Activated gamma-delta T cell treated with Interleukin-2 at 50 U/mL for 16 hours (primary cell): ENCODE measurements at places on chromosomes 4 and X.
A peak's percentile ranks its signal among the peaks of the same experiment; 100 is the strongest.

GRCh38 chr4:151169900-151170299 lies 70.5 kb downstream of the RPS3A start:
- no peak for DNase-seq

DNA sequence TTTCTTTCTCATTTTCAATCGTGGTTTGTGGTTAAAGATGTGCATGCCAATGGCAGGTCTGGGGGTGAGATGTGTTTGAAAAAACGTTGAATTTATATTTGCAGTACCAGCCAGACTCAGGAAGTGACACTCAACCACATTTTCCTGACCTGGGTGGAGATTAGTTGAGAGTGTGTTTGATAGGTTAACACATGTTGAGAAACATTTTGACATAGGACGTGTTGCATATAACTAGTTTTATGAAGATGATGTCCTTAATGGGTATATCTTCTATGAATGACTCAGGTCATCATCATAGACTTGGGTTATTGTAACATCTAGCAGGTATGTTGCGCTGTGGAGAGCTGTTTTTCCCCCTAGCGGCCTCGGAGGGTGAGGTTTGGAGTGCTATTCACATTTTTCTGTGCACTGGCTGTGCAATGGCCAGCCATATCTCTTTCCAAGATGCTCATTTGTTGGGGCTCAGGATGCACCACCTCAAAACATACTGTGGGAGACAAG lies 21.7 kb upstream of the CD38 start:
- peak; percentile 66 for DNase-seq

DNA sequence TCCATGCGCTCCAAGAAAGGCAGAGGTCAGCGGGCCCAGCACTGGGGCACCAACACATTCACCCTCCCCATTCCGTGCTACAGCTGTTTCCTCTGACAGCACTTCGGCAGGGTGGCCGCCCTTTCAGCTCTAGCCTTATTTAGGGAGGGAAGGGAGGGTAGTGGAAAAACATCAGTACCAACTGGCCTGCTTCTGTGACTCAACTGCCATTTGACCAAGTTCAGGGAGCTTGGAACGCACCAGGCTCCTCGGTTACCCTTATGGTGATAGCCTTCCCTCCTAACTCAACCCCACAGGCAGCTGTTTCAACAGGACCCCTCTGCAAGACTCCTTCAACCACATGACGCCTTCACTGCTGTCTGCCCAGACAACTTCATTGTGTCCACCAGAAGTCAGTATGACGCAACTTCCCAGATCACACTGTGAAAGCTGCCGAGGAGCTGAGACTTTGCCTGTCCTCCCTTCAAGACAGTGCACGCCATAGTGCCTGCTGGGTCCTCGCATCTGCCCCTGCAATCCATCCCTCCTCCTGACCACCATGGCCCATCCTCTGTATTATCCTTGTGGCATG lies 132.2 kb downstream of the AFAP1 start:
- DNase-seq = no peak

GRCh38 chr4:108166441-108167315 lies 2.1 kb downstream of the LEF1 start:
- DNase-seq = peak; percentile 54

DNA sequence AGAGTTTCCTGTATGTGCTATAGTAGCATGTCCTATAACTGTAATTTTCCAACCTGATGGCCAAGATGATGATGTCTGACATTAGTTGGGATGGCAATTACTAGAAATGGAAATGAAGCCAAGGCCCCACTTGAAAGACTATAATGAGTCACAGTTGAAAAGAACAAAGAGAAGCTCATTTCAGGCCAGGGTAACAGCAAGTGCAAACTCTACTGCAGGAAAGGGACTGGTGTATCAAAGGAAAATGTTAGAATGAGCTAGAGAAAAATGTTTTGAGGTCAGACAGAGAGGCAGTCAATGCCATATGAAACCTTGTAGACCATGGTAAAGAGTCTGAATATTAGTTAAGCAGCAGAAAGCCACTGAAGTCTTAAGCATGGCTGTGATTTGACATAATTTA lies 146.2 kb upstream of the SH3RF1 start:
- DNase-seq = no peak

- no peak for DNase-seq
These were observed 1143.9 kb downstream of the STIM2 start for GRCh38 chr4:28004520-28004919.

DNA sequence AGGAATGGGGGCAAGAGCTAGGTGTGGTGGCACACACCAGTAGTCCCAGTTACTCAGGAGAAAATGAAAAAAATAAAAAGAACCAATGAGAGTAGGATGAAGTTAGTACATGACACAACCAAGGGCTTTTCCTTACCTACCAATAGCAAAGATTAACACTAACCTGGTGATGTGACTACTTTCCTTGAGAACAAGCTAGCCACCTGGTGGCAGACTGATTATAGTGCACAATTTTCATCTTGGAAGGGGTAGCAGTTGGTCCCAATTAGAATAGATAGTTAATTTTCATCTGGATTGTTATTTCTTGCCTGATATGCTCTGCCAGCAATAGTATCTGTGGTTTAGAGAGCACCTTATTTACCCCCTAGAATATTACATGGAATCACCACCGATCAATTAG lies 1216.8 kb upstream of the PABPC4L start:
- no peak for DNase-seq

DNA sequence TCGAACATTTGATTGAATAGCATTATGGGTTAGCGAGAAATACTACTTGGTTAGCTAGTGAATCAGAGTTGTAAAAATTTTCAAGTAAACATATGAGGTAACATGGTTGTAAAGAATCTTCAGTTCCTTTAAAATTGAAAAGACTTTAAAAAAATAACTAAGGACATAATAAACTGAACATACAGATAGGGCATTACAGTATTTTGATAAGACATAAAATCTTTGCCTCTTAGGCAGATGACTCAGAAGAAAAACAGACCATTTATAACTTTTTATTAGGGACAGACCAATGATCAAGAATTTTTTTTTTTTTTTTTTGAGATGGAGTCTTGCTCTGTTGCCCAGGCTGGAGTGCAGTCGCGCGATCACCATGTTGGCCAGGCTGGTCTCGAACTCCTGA lies 43.1 kb downstream of the PNMA5 start:
- no peak for DNase-seq

GRCh38 chrX:30533266-30533665 lies 44.3 kb downstream of the TASL start:
- DNase-seq = no peak

GRCh38 chr4:786861-787300 lies 39.0 kb downstream of the CPLX1 start:
- no peak for DNase-seq

DNA sequence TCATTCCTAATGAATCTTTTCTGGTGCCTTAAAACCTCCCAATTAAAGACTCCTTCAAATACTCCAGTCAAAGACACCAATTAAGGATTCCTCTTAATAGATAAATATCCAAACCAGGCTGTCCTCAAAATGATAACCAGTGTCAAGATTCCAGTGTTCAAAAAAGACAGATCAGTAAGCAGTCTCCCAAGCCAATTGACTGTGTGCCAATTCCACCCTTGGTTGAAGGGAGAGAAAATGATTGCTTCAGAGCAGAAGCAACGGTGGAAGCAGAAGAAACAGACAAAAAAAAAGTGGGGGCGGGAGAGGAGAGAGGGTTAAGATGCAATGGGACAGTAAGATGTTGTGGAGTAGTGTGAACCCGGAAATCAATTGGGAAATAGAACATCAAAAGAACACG lies 216.0 kb upstream of the FTHL17 start:
- DNase-seq = no peak

DNA sequence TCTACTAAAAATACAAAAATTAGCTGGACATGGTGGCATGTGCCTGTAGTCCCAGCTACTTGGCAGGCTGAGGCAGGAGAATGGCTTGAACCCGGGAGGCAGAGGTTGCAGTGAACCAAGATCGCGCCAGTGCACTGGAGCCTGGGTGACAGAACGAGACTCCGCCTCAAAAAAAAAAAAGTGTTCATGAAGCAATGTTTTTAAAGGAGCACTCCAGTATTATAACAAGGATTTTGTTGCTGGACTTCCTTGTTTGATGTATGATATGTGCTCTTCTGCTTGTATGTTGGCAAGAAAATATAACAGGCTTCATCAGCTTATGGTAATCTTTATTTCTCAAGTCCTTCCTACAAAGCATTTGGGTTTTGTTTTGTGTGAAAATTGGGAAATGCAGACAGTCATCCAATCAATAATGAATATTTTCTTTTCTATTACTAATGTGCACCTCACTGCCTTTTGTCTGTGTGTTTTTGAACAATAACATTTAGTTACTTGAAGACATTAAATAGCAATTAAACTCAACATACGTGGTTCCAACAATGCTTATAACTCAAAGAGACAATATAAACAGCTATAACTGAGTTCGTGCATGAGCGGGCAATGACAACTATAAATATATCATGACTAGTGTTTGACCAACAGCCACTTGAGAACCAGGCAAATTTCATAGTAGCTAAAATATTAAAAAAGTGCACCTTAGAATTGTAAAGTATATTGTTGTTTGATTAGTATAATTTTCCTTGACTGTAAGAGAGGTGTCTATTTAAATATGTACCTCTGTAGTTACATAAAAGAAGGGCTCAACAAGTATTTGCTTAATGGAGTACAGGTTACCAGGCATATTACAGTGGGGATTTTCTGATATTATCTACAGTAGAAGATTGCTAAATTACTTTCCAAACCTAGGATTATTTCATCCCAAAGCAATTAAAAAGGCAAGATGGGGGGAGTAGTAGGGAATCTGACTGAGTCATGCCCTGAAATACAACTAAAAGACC lies 210.7 kb downstream of the PPP3CA start:
- DNase-seq = no peak

GRCh38 chrX:131633285-131633917 lies 89.5 kb downstream of the OR13H1 start:
- peak; percentile 28 for DNase-seq

GRCh38 chr4:54217642-54218495 lies 11.2 kb upstream of the PDGFRA start:
- DNase-seq = peak; percentile 47

GRCh38 chrX:13876652-13877051 lies 59.8 kb upstream of the GPM6B start:
- DNase-seq = no peak

- no peak for DNase-seq
These were observed 2.3 kb downstream of the LAGE3 start for GRCh38 chrX:154476821-154477220.

- DNase-seq = no peak
These were observed 734.3 kb downstream of the STIM2 start for GRCh38 chr4:27594922-27595321.

DNA sequence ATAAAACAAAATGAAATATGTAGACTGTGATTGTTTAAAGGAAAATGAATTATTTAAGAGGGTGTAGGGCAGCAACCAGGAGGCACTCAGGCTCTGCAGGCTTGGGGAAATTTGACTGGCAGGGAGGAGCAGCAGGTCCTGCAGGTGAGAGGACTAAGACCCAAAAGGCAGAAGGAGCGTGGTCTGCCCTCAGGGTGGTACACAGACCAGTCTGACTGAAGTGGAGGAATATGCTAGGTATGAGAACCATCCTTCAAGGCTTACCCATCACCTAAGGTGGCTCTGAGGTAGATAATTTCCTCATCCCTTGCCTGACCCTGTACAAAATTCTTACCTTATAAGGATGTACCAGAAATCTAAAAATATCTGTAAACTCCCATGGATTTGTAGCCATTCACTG lies 261.3 kb upstream of the RASGEF1B start:
- DNase-seq = no peak

- no peak for DNase-seq
These were observed 10.6 kb downstream of the TSPAN6 start for GRCh38 chrX:100625985-100626491.

DNA sequence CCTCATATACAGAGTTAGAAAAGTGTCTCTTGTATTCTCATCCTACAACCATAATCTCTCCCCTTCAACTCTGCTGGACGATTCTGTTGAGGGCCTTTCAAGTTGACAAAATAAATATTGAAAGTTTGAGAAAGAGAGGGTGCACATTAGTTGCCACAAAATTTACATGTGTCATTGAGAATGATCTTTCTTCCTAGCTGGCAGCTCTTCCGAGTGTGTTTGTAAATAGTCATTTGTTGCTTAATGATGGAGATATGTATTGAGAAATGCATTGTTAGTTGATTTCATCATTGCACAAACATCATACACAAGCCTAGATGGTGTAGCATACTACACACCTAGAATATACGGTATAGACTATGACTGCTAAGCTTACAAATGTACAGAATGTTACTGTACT lies 632.8 kb upstream of the AMOT start:
- DNase-seq = no peak

- no peak for DNase-seq
These were observed 395.9 kb upstream of the EMCN start for GRCh38 chr4:100913685-100914084.

DNA sequence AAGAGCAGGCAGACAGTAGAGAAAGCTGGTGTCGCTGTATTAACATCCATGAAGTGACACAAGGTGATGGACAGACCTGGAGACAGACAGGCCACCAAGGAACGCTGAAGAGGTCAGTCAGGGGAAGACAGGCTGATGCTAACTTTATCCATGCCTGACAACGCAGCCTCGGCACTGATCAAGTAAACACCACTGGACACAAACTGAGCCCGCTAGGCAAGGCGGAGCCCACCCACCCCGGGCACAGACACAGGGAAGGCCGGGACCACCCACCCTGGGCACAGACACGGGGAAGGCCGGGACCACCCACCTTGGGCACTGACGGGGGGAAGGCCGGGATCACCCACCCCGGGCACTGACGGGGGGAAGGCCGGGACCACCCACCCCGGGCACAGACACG lies 18.8 kb downstream of the PPP2R3B start:
- DNase-seq = no peak

DNA sequence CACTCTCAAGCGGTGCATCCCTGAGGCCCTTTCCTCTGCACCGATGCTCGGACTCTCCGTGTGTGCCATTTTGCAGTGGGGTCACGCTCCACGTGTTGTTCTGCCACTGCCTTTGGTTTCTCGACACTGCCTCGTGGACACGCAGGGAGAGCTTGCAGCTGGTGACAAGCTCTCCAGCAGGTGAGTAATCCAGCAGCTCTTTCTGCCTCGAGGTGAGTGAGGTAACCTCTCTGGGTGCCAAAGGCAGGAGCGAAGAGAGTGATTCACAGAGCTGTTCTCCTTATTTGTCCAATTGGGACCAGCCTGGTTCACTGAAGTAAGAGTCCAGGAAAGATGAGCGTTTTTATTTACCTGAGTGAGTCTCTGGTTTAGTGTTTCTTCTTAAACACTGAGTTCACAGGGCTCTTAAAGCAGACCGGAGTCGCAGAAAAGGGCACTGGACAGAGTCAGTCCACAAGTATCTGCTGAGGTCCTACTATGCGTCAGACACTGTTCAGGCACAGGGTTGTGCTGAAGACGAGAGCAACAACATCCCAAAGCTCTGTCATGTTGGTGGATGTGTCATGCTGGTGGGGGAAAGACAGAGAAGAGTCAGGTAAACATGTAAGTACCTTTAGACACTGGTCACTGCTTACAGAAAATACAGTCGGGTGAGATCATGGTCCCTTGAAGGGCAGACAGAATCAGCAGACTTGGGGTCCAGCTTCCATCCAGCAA lies 61.8 kb downstream of the FHDC1 start:
- no peak for DNase-seq

DNA sequence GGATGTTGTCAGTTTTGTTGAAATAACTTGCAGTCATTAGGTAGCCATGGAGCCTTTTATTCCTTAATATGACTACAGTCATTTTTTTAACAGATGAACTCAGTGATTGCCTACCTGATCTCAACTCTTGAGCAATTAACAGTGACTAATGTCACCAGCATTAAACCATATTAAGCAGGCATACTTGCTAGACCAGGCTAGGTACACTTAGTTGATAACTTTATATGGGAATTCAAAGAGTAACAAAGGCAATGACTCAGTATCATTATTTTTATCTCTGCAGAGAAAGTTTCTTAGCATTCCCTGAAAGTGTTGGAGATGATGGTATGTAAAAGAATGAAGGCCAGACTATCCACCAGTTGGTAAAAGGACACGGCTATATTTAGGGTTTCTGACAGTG lies at the start of gene C4orf54:
Gene C4orf54, minus strand, starts transcription at position 31 of the 400 bp plus-strand sequence. CDS start 3,180 bp downstream, outside the sequence.
- no peak for DNase-seq
